ENCODE measurements at places on chromosomes 12 and 14. TPM values are rescaled to one million over a fixed set of nuclear protein-coding genes. Genes with fewer than 3 reads are reported as not detected.

GRCh38 chr14:60723116-60723906, 840 bp downstream of the SIX4 start:
- H3K27me3 ChIP-seq: no peaks in the 10 kb centered on the region
- DNase-seq: peak; percentile 59
- H3K4me3 ChIP-seq: peak overlapping the region; percentile 97

DNA sequence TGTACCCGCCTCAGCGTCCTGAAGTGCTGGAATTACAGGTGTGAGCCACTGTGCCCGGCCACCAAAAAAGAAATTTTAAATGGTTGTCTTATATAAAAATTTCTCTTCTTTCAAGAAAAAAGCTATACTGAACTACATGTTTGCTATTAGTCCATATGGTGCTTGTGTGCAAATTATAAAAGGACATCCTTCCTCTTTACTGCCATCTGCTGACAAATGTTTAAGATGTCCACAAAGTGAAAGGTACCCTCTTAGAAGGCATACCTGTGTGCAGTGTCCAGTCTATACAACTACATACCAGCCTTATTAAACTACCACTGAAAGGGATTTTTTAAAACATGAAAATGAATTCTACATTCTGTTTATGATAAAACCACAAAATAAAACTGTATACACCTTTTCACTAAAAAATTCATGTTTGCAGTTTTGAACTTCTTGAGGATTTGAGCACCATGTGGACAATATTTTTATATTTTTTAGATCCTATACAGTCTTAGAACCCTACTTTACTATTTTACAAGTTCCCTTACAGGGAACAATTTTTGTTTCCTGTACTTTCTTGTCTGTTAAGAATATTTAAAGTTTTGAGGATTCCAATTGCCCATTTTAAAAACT, 32.8 kb upstream of the TOMM20L start:
- H3K27ac ChIP-seq: no peak overlapping the region
- H3K4me1 ChIP-seq: peaks cover 7% of the 10 kb centered on the region
- no peak for DNase-seq
- H3K36me3 ChIP-seq: peaks cover 28% of the 10 kb centered on the region
- no peak overlapping the region for H3K4me3 ChIP-seq
- no peaks in the 10 kb centered on the region for H3K27me3 ChIP-seq

DNA sequence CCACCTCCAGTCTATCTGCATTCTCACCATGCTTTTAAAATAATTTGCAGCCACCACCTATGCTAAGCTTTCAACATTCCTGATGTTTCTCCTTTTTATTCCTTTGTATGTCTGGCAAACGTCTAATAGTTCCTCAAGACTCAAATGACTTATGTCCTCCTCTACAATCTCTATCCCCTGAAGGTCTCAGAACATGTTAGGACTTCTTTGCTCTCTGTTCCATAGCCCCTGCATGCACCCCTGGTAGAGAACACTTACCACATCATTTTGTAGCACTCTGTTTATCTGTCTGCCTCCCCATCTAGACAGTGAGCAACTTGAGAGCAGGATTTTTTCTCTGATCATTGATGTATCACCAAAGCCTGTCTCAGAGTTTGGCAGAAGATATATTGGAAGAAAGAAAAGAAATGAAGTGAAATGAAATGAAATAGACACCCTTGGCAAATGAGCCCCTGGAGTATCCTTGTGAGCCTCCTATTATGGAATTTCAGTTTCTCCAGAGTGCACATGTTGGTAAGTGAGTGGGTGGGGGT, 1231.2 kb upstream of the FLRT2 start:
- no peak for DNase-seq
- H3K4me3 ChIP-seq: no peak overlapping the region
- no peaks in the 10 kb centered on the region for H3K36me3 ChIP-seq
- H3K27ac ChIP-seq: no peak overlapping the region

Gene LETMD1
- 40.8 TPM for total RNA-seq

Gene JPH4
- total RNA-seq: 0.10 TPM

GRCh38 chr12:113698510-113698858, 226.8 kb upstream of the LHX5 start:
- no peak overlapping the region for H3K4me3 ChIP-seq
- H3K4me1 ChIP-seq: no peaks in the 10 kb centered on the region
- H3K36me3 ChIP-seq: no peaks in the 10 kb centered on the region
- H3K27ac ChIP-seq: no peak overlapping the region
- 0 out of 2 replicates have a peak, but pooled peaks cover 6% of the 10 kb centered on the region for H3K27me3 ChIP-seq

DNA sequence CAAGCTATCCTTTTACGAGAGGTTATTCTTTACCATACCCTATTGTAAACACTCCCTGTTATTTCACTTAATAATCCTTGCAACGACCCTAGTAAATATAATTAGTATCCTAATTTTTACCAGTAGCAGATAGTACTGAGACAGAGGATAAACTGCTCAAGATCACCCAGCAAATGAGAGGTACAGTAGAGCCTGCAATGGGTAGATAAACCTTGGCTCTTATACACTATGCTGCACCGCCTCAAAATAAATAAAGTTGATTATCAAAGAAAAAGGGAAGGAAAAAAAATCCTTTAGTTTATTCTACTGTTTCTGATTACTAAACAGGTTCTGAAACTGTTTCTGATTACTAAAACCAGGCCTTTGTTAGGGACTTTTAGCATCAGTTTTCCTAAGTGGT, 22.5 kb downstream of the YBX3 start:
- no peak overlapping the region for H3K4me3 ChIP-seq
- H3K4me1 ChIP-seq: no peaks in the 10 kb centered on the region
- no peaks in the 10 kb centered on the region for H3K27me3 ChIP-seq

DNA sequence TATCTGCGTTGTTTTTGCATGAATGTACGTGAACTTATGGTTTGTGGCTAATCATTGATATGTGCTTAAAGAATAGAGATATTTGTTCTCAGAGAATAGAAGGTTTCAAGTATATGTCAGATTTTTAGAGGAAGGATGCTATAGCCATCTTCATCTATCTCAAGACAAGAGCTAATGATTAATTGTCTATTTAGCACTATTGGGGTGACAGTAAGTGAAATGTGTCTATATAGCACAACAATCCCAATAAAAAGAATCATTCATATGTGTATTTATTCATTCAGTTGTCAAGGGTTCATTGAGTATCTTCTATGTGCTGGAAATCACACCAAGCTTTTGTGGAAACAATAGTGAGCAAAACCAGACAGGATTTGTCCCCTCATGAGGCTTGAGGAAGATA, 299.5 kb upstream of the NPAS3 start:
- DNase-seq: no peak
- H3K4me1 ChIP-seq: peaks cover 5% of the 10 kb centered on the region
- H3K36me3 ChIP-seq: no peaks in the 10 kb centered on the region
- H3K4me3 ChIP-seq: no peak overlapping the region
- no peak overlapping the region for H3K27ac ChIP-seq

- no peak for DNase-seq
- H3K27ac ChIP-seq: no peak overlapping the region
- H3K36me3 ChIP-seq: no peaks in the 10 kb centered on the region
- no peak overlapping the region for H3K4me3 ChIP-seq
- no peaks in the 10 kb centered on the region for H3K27me3 ChIP-seq
- H3K4me1 ChIP-seq: no peaks in the 10 kb centered on the region
These were observed 179.3 kb downstream of the GALC start for GRCh38 chr14:87813686-87814085.

DNA sequence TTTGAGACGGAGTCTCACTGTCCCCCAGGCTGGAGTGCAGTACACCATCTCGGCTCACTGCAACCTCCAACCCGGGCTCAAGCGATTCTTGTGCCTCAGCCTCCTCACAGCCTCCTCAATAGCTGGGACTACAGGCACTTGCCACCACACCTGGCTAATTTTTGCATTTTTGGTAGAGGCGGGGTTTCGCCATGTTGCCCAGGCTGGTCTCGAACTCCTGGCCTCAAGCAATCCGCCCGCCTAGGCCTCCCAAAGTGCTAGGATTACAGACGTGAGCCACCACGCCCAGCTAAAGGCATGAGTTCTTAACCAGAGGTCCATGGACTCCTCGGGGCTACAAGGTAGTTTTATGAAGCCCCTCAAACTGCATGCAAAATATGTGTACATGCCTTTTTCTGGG, 2.1 kb downstream of the SARNP start:
- peaks cover 40% of the 10 kb centered on the region for H3K36me3 ChIP-seq
- H3K4me1 ChIP-seq: peaks cover 8% of the 10 kb centered on the region
